ENCODE measurements at places on chromosomes 1 and 21.
A peak's percentile ranks its signal among the peaks of the same experiment; 100 is the strongest.

DNA sequence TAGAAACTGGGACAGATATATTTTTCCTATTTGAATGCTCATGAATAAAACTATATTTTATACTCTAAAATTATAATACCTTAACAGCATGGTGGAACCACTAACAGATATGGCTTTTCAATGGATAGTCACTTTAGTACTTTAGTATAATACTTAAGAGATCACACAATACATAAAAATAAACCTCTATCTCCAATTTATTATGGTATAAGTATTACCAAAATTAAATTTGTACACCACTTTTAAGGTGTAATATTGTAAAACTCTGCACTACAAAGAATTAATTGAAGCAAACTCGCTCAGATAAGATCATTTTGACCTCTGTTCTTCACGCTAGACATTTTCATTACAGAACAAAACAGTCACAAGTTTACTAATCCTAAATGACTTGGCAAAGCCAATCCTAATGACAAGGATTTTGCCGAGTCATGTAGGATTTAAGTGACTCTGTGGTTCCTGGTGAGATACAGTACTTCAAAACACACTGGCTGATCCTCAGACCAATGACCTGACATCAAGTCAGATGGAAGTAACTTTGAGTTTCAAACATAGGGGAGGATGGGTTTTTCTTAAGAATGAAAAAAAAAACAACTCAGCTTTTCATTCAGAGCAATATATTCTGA is 200.6 kb downstream of the SMYD3 start:
- DNase-seq = no peak

GRCh38 chr1:6454856-6455751 is 10.9 kb downstream of the TNFRSF25 start:
- no peak for DNase-seq

- no peak for DNase-seq
These were observed 334.1 kb downstream of the RRAGC start for GRCh38 chr1:38525343-38526043.

- DNase-seq = no peak
These were observed 346.6 kb upstream of the RUNX1 start for GRCh38 chr21:35395728-35396127.

GRCh38 chr1:175742790-175743459 is 470 bp downstream of the TNR start:
- DNase-seq = peak; percentile 10

DNA sequence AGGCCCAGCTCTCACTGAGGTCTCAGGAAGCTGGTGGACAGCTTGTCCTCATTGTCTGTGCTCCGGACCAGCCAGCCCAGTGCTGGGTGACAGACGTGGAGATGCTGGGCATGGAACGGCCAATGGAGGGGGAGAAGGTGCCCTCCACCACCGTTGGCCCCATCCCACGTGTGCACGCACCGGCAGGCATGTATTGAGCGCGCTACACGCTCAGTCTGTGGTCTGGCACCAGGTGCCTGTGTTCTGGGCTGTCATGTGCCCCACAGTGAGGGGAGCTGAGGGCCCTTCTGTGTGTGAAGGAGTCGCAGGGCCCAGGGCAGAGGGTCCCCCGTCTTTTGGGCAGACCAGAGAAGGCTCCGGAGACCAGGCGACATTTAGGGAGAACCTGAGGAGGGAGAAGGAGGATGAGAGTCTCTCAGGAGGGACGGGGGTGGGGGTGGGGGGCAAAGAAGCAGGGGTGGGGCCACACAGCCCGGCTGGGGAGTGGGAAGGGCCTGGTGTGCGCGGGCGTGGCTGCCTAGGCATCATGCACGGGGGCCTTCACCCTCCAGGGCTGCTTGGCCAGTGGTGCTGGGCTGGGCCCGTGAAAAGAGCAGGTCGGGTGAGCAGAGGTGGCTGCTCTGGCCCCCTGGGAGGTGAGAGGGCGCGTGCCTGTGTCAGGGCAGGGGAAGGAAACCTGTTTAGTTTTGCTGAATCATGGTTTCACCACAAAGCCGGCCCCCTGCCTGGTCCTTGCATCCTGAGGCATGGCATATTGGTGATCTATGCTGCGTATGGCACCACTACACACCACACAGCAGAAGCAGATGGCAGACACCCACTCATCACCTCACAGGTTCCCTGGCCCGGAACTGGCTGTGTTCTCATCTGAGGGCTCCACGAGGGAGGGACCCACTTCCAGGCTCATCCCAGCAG is 86.7 kb upstream of the TTC34 start:
- no peak for DNase-seq

DNA sequence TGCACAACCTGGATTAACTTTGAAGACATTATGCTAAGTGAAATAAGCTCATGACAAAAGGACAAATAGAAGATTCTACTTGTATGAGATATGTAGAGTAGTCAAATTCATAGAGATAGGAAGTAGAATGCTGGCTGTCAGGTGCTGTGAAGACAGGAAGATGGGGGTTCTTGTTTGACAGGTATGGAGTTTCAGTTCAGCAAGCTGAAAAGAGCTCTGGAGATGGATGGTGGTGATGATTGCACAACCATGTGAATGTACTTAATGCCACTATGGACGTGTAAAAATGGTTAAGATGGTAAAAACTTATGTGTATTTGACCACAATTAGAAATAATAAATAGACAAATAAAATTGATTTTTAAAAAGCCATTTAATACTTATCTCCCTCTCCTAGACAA is 169.8 kb upstream of the DUSP10 start:
- no peak for DNase-seq

GRCh38 chr1:45340816-45341466 is 701 bp upstream of the MUTYH start:
- DNase-seq = no peak

DNA sequence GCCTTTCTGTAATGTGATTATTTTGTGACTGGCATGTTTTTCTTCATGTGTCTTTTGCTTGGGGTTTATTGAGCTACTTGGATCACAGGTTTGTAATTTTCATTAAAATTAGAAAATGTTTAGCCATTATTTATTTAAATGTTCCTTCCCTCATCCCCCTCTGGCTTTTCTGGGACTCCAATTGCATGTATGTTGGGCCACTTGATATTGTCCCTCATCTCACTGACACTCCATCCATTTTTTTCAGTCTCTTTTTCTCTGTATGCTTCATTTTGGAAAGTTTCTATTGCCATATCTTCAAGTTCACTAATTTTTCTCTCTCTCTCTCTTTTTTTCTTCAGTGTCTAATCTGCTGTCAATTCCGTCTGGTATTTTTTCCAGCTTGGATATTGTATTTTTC is 390.1 kb downstream of the PRDM2 start:
- no peak for DNase-seq

DNA sequence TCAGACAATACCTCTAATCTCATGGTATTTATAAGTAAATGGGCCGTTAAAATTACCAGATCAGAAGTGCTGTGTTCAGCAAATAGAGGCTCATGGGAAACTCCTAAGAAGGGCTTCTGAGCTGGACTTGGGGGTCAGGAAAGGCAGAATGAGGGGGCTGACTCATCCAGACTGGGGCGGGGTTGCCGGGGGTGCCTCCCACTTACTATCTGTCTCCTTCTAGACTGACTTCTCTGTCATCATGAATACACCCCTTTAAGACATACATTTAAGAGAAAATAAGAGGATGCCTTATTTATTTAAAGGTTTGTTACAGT is 96.0 kb upstream of the ERRFI1 start:
- no peak for DNase-seq

- no peak for DNase-seq
These were observed 75.3 kb downstream of the SIK1 start for GRCh38 chr21:43351501-43352153.

DNA sequence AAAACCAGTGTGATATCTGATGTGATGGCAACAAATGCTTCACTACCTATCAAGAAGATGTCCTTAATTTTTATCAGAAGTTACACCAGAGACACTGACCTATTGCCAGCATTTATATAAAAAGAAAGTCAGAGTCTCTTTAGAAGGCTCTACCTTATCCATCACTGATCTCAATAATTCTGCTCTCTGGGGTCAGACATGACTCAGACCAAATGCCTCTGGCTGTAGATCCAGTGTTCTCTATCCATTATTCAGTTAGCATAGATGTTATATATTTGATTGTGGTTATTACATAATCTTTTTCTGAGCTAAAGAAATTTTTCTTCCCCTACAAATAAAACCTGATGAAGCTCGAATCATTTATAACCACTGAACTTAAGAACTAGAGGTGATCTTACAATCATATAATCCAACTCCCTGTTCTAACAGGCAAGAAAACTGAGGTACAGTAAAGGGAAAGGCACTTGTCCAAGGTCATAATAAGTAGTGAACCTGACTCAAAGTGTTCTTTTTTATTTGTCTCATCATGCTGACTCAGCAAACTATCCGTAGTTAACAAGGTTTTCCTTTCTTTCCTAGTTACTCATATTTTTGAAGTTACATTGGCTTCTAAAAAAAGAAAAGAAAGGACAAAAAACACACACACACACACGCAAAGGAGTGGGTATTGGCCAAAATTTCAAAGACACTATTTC is 43.6 kb upstream of the ESRRG start:
- DNase-seq = no peak

DNA sequence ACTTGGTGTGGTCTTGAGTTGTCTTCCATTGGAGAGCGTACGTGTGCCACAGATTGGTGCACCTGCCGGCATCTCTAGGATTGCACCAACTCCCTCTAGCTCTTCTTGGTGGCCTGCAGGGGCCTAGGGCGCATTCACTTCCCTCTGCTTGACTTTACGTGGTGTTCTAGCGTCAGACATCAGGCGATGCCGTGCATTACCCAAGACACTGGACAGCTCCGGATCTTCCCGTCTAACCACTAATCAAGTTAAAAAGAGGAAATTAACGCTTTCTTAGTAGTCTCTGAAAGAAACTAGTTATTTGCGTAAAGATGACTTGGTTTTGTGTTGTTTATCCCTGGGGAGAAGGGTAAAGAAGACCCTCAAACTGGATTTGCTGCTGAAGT is 510 bp upstream of the IL10RB start:
- no peak for DNase-seq

DNA sequence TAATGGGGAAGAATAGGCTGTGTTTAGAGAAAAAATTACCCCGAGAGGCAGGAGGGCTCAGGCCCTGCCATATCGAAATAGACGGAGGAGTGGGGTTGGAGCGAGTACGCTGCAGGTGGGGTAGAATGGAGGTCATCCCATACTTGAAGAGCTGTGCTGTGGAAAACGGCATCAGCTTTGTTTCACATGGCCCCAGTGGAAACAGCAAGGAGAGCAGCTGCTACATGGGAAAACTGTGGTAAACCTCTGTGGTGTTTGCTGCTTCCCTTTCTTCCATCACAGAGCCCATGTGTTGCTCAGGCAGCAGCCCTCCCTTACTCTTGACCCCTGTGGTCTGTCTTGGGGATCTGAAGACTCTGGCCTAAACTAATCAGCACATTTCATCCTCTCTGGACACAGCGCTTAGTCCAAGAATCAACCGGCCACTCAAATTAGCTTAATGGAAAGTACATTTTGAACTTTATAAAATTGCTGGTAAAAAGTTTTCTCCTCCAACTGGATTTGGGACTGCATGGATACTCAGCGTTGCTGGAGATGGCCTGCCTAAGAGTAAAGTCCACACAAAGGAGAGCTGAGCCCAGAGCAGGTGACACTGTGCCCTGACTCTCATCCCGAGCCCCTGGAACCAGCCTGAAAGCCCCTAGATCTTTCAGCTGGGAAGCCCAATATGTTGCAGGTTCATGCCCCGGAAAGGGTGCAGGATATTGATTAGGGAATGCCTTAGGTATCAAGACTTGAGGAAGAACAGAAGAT is 127.1 kb upstream of the GADD45A start:
- no peak for DNase-seq

GRCh38 chr1:166868639-166869038 is 7.4 kb downstream of the TADA1 start:
- no peak for DNase-seq

DNA sequence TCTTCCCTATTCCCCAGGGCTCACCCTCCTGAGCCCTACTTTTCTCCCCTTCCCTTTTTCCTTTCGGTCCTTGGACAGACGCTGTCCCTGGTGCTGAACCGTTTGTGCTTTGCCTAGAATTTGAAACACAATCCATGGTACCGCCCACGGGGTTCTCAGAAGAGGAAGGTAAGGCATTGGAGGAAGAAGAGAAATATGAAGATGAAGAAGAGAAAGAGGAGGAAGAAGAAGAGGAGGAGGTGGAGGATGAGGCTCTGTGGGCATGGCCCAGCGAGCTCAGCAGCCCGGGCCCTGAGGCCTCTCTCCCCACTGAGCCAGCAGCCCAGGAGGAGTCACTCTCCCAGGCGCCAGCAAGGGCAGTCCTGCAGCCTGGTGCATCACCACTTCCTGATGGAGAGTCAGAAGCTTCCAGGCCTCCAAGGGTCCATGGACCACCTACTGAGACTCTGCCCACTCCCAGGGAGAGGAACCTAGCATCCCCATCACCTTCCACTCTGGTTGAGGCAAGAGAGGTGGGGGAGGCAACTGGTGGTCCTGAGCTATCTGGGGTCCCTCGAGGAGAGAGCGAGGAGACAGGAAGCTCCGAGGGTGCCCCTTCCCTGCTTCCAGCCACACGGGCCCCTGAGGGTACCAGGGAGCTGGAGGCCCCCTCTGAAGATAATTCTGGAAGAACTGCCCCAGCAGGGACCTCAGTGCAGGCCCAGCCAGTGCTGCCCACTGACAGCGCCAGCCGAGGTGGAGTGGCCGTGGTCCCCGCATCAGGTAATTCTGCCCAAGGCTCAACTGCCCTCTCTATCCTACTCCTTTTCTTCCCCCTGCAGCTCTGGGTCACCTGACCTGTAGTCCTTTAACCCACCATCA is 10.4 kb downstream of the BCAN start:
- DNase-seq = no peak

DNA sequence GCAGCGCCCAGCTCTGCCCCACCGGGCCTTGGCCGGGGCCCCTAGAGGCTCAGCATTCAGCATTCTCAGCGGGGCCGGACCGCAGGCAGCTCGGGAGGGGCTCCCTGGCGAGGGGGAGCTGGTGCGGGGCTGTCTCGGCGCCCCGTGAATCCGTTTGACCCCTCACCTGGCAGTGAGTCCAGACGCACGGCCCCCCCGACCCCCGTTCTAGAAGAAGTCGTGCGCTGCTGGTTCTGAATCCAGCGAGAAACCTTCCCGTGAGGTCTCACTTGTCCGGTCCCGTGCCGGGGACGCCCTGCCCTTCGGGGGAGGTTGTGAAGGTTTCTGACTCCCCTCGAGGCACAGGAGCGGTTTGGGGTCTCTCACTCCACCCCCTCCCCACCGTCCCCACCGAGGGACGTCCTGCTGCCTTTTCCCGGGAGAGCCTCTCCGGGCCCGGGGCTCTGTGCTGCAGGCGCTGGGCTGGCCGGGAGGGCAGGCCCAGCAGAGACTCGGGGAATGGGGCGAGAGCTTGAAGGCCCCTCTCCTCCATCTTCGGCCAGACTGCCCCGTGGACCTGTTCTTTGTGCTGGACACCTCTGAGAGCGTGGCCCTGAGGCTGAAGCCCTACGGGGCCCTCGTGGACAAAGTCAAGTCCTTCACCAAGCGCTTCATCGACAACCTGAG is 655 bp downstream of the COL6A1 start:
- DNase-seq = no peak

- no peak for DNase-seq
These were observed 28.1 kb upstream of the AK4 start for GRCh38 chr1:65119951-65120350.
